ENCODE measurements at places on chromosomes 3 and 15.
A peak's percentile ranks its signal among the peaks of the same experiment; 100 is the strongest.

DNA sequence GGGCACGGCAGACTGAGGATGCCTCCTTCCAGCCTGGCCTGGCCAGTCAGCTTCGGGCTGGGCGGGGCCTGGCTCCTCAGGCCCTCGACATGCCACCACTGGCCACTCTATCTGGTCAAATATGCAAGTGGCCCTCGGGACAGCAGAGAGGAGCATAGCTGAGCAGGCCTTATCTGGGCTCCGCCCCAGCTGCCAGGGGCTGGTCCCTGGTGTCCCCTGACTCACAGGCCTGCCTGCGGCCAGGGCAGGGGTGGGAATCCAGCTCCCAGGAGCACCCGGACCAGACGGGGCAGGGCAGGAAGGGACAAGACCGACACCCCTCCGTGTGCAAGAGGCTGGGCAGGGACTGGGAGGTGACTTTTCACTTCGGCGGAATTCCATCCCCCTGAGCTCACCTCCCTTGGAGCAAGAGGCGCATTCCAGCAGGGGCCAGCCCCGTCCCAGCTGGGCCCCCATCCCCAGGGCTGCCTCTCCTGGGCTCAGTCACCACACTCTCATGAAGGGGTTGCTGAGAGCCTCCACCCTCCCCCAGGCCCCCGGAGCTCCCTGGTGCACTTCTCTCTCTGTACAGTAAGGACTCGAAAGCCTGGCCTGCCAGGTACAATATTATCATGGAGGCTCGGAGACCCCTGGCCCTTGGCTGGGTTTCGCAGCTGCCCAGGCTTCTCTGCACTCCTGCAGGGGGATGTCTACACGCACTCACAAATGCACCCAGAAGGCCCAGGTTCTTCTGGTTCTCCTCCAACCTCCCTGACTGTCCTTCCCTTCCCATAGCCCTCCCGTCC, 29.5 kb downstream of the WNT7A start:
- DNase-seq: no peak

DNA sequence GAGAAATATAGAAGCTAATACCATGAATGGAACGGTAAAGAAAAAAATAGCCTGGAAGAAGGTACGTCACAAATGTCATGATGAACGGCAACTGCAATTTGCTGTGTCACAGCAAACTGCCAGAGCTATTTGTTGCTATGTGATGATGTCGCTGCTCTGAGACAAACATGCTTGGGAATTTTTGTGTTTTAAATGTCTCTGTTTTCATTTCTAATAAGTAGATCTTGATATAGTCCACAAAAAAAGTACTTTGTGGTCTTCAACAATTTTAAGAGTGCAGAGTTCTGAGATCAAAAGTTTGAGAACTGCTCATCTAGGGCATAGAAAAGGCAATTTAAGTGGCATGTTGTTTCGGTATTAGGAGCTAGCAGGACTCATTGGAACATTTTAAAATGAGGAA, 4.3 kb upstream of the NR1D2 start:
- DNase-seq: no peak

- peak; percentile 37 for DNase-seq
Observed at GRCh38 chr3:115217678-115218451, 70.8 kb upstream of the ZBTB20 start.

- DNase-seq: no peak
Observed at GRCh38 chr15:33580526-33580925, 269.8 kb downstream of the RYR3 start.

Measured in GM04504 (cell line).